Kasumi-1 (cell line): ENCODE measurements at places on chromosomes 7 and 10.

GRCh38 chr10:123906884-123907652 is 15.5 kb upstream of the CPXM2 start:
- DNase-seq, result no peak

DNA sequence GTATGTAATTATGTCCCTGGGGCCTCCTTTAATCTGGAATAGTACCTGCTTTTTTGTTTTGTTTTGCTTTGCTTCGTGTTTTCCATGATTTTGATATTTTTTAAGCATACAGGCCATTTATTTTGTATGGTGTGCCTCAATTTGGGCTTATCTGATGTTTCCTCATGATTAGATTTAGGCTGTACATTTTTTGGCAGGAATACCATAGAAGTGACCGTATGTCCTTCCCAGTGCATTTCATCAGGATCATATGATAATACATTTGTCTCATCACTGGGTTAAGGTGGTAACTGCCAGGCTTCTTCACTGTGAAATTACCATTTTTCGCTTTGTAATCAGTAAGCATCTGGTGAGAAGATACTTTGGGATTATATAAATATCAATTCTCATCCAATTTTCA is 117.8 kb upstream of the SAMD8 start:
- no peak for DNase-seq

DNA sequence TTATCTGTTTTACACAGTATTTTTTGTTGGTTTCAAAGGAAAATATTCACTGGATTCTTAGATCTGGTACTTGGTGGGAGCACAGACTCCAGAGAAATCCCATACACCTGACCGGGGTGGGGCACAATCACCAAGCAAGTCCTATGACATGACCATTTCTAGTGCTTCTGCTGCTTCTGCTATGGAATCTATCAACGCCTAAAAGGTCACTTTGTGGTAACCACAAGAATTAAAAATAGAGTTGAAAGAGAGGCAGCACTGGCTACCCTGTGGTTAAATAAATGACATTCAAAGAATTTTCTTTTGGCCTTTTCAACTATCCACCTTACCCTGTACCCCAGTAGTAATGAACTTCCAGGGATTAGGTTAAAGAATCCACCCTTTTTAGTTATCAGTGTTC is 329.9 kb upstream of the VWC2 start:
- DNase-seq, result no peak

- DNase-seq, result no peak
Observed at GRCh38 chr10:88707429-88708155, 1.5 kb downstream of the LIPK start.

- DNase-seq, result no peak
Observed at GRCh38 chr7:69722843-69723242, 124.6 kb downstream of the AUTS2 start.

- no peak for DNase-seq
Observed at GRCh38 chr7:22268884-22269421, 88.0 kb downstream of the RAPGEF5 start.

GRCh38 chr10:12333380-12334185 is 15.8 kb upstream of the CAMK1D start:
- peak; percentile 32 for DNase-seq

DNA sequence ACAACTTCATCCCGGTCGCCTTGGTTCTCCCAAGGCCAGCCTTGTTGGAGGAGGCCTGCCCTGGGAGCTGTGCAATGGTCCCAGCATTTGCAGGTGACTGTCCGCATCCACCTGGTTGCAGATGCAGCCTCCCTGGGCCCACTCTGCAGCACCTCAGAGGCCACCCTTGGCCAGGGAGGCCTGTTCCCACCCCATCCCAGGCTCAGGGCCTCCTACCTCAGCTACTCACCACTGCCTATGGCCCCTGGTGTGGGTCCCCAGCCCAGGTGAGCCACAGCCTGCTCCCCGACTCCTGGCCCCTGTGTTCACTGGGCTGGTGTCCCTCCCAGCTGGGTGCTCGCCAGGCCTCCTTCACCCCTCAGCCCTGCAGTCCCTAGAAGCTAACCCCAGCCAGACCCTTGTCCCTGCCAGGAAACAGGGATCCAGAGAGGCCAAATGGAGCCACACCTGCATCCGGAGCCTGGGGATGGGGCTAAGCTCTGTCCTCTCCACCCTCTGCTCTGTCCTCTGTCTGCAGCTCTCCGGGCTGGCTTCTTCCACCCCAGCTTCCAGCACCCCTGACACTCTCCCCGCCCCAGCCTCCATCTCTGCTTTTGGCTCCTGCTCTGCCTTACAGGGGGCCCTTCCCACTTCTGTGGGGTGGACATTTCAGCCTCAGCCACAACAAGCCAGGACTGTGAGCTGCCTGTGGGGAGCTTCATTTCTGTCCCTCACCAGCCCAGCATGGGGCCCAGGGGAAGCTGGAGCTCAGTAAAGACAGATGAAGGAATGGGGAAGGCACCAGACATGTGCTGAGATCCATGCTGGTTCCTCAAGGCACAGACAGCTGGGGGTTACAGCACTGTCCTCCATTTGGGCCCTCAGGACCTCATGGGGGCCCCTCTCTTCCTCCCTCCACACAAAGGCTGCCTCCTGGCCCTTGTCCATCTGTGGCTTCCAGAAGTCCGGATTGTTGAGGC is 35.6 kb upstream of the ANTXRL start:
- DNase-seq, result no peak

DNA sequence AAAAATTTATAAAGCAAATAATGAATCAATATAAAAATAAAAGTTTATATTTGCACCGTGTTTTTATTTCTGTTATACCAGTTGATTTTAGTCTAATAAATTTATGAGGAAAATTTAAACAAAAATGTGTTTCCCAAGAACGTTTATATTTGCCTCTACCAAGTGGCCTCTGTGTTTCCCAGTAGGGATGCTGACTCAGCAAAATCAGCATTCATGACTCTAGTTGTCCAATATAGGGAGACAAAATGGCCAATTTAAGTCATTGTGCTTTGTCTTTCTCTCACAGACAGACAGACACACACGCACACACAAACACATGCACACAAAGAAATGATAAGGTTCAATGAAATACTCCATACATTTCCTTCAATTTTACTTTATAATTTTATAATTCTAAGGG is 942.5 kb upstream of the ZWINT start:
- DNase-seq, result no peak

GRCh38 chr10:1709161-1709560 is 28.2 kb downstream of the ADARB2 start:
- no peak for DNase-seq

DNA sequence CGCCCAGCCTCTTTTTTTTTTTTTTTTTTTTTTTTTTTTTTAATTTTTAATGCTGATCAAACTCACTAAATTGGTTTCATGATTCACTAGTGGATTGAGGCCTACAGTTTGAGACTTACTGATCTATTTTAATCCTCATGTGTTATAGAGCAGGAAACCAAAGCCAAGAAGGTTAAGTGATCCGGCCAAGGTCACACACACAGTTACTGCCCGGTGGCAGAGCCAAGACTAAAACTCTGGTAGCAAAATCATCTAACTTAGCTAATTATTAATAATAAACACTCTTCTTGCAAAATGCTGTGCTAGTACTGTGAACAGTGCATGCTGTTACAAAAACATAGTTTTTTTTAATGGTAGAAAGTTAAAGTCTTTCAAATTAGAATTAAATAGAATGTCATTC is 188.3 kb upstream of the NFE2L3 start:
- no peak for DNase-seq

- no peak for DNase-seq
Observed at GRCh38 chr10:78042058-78042751, 8.5 kb downstream of the RPS24 start.

GRCh38 chr10:48774416-48775205 is 89.9 kb downstream of the WDFY4 start:
- DNase-seq, result no peak

GRCh38 chr7:157359581-157359980 is 22.8 kb downstream of the DNAJB6 start:
- no peak for DNase-seq

DNA sequence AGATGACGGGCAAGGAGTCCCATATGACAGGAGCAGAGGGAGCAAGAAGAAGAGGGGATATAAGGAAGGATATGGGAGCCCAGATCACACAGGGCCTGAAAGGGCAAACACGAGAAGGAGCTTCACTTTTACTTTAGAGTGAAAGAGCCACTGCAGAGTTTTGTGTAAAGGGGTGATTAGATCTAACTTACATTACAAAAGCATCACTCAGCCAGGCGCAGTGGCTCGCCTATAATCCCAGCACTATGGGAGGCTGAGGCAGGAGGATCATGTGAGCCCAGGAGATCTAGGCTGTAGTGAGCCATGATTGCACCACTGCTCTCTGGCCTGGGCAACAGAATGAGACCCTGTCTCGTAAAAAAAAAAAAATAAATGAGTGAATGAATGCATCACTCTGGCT is 91.1 kb downstream of the MPP7 start:
- no peak for DNase-seq

- no peak for DNase-seq
Observed at GRCh38 chr7:80848841-80849240, 70.0 kb downstream of the SEMA3C start.

- DNase-seq, result no peak
Observed at GRCh38 chr7:144784943-144785342, 50.9 kb downstream of the TPK1 start.

DNA sequence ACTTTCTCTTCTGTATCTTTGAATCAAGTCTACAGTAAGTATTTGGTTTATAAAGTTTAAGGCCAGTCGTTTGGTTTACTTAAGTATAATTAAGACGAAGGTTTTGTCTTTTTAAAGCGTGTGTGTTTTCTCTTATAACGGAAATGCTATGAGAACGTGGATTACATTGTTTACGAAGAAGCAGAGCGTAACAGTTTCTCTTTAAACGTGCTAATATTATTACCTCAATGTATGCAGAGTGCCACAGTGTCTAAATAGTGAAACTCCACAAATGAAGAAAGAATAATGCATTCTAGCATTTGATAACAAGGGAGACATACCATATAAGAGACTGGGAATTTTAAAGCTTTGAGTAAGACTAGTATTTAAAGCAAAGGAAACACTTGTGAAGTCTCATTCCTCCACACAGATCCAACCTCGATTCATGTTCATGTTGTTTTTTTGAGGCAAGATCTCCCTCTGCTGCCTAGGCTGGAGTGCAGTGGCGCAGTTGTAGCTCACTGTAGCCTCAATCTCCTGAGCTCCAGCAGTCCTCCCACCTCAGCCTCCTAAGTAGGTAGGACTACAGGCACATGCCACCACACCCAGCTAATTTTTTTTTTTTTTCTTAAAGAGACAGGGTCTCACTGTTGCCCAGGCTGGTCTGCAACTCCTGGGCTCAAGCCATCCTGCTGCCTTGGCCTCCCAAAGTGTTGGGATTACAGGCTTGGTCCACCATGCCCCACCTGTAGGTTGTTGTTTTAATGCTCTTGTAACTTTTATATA is 75.1 kb downstream of the ANKRD61 start:
- peak; percentile 13 for DNase-seq

DNA sequence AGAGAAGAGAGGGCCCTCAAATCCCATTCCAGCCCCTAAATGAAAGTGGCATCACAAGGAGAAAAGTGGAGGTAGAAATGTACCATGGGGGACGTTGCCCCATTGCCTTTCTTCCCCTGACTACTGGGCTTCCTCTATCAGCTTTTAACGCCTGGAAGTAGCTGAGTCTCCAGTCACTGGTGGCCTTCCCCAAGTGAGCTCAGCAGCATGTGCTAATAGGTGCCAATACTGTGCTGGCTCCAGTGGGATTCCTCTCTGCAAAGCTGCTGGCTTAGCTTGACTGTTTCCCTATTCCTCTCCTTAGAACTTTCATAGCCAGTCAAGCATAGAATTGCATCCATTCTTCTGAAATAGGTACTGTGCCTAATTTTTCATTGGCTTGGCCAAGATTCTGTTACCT is 32.6 kb downstream of the LRRC4 start:
- DNase-seq, result no peak

- DNase-seq, result peak; percentile 45
Observed at GRCh38 chr7:112204499-112205342, 1.5 kb downstream of the DOCK4 start.

DNA sequence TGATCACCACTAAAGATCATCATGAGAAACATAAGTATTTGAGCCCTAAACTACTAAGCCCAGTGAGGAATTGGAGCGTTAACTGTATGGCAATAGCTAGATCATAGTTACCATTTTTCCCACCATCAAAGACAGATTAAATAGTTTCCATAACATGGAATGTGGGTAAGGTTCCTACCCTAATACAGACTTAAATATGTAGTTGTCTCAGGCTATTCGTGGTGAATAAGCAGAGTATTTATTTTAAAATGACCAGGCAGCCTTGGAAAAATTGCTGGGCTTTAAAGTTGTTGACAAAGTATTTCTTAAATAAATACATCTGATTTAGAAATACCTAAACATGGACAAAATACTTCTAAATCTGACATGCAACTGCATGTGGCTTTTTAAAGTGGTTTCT is 106.8 kb downstream of the NT5C2 start:
- DNase-seq, result no peak

DNA sequence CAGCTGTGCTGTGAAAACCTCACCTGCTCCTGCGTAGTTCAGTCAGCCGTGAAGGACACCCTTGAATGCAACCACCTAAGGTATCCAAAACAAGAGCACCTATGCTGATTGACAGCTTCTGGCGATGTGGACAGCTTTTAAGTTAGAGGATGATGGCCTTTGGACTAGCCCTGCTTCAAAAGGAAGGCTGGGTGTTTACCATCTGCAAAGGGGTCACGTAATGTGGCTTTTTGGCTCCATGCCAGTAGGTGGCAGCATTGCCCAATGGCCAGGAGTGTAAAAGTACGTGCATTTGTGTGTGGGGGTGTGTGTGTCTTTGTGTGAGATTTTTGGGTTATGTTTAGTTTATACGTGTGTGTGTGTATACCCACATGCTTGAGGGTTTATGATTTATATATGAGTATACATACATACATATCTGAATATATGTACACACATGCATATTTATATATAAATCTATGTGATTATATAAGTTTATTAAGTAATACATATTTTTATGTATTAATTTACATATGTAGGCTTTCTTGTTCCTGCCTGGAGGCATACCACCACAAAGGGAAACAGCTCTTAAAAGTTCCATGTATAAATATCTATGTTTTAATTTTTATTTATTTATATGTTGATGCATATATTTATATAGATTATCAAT is 236.3 kb upstream of the ANKRD30A start:
- DNase-seq, result peak; percentile 83

DNA sequence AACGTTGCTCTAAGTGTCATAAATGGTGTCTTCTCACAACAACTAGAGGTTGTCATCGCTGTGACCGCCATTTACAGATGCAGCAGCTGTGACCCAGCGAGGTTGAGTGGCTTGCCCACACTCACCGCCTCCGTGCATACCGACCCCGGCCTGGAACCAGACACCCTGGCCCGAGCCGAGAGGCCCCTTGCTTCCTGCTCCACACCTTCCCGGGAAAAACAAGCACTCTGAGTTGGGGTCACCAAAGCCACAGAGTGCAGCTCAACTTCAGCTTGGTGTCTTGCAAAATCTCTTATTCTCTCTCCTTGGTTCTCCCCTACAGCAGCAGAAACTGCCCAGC is 115.7 kb upstream of the PPP2R2D start:
- no peak for DNase-seq
